ENCODE measurements at places on chromosomes 5 and 9.

GRCh38 chr9:74503666-74504065, 6.5 kb downstream of the RORB start:
- DNase-seq, result no peak

- no peak for DNase-seq
Observed at GRCh38 chr5:67652201-67652600, 455.6 kb upstream of the CD180 start.

GRCh38 chr9:134221273-134222017, 57.1 kb upstream of the RNU6ATAC start:
- no peak for DNase-seq

- no peak for DNase-seq
Observed at GRCh38 chr5:44919560-44919959, 110.8 kb downstream of the MRPS30 start.

GRCh38 chr5:54573812-54574489, 56.4 kb downstream of the SNX18 start:
- no peak for DNase-seq

GRCh38 chr5:75461679-75462078, 49.8 kb downstream of the CERT1 start:
- no peak for DNase-seq

DNA sequence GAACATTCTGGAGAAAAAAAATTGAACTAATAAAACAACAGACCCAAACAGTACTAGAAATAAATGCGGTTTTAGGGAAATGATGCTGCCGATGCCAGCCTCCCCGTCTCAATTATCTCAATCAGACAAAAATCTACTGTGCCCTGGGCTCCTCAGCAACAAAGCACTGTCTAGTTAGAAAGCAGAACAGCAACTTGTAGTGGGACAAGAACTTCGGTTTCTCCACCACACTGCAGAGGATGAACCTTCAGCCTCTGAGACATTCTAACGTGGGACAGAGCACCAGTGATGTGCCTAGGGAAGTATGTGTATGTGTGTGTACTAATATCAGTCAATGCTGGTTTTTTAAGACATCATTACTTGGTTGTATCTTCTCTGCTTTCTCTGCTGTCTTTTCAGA, 11.1 kb upstream of the CAST start:
- DNase-seq, result no peak

- DNase-seq, result no peak
Observed at GRCh38 chr5:125004009-125004408, 257.6 kb upstream of the ZNF608 start.

- no peak for DNase-seq
Observed at GRCh38 chr5:176650354-176650884, 3.1 kb downstream of the TSPAN17 start.

DNA sequence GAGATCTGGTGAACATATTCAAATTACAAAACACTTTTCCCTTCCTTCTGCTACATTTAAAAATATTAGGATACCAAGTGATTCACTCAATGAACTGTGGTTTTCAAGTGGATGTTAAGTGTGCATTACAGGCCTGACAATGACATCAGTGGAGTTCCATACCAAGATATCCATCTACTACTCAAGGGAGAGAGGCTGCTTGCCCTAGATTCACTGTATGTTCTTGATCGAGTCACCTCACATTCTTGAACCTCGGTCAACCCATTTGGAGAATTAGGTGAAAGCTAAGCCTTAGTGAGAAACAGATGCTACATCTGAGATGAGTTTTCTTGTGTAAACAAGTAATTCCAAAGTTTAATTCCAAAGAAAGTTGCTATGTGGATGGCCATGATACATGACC, 142.2 kb downstream of the FGF10 start:
- no peak for DNase-seq

DNA sequence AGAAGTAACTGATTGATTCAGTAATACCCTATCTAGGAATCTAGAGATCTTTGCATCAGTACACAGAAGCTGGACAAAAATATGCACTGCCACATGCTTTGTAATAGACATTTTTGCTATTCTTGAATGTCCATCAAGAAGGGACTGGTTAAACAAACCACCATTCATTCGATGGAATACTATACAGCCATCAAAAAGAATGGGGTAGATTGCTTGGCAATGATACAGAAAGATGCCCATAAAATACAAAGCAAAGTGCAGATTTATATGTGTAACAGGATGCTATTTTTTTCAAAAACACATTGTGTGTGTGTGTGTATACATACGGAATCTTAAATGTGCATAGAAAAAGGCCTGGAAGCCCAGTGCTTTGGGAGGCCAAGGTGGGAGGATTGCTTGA, 7.6 kb downstream of the TNIP1 start:
- DNase-seq, result no peak
